ENCODE measurements at places on chromosomes 1 and 21.

DNA sequence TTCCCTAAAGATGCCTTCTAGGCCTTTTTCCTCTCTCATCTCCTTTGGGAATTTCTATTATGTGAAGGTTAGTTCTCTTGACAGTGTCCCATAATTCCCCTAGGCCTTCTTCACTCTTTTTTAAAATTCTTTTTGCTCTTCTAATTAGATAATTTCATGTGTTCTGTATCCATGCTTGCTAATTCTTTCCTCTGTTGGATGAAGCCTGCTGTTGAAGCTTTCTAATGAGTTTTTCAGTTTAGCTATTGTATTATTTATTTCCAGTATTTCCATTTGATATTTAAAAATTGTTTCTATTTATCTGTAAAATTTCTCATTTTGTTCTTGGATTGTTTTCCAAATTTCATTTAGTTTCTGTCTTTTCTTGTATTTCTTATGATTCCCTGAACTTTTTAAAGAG, 28.5 kb upstream of the FAM163A start:
- DNase-seq, result no peak

DNA sequence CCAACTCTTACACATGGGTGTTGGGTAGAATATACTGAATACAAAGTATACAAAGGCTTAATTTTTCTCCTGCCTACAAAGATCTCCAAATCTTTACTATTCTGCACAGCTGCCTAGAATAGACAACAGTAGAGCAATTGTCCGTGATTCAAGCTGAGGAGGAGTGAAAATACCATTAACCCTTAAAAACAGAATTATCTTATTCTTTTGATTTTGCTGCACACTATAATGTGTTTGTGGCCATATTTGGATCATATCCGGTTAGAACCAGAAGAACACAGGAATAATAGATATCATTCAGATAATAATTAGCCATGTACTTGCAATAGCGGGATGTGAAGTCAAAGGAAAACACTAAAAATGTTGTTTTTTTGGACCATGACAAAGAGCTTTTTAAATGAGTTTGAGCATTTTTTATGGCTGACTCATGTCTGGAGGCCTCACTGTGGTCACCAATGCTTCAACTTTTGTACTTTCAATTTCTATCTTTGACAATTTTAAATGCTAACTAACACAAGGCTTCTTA, 197.6 kb upstream of the FOXD3 start:
- no peak for DNase-seq

DNA sequence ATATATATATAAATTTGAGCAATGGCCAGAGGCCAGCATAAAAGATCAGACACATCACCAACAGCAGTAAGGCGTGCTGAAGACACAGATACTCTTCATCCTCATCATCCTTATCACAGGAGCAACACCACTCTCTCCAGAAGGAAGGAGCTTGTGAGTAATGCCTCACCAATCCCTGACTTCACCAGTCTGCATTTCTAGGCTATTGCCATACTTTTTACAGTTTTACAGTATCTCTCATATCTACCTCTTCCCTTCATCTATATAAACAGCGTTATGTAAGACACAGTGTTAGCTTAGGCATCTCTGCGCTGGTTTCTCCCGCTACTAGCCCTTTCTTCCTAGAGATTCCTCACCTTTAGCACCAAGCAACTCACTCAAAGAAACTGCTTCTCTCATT, 2.4 kb upstream of the ABL2 start:
- DNase-seq, result no peak

GRCh38 chr1:239603530-239603929, 217.2 kb downstream of the CHRM3 start:
- no peak for DNase-seq

DNA sequence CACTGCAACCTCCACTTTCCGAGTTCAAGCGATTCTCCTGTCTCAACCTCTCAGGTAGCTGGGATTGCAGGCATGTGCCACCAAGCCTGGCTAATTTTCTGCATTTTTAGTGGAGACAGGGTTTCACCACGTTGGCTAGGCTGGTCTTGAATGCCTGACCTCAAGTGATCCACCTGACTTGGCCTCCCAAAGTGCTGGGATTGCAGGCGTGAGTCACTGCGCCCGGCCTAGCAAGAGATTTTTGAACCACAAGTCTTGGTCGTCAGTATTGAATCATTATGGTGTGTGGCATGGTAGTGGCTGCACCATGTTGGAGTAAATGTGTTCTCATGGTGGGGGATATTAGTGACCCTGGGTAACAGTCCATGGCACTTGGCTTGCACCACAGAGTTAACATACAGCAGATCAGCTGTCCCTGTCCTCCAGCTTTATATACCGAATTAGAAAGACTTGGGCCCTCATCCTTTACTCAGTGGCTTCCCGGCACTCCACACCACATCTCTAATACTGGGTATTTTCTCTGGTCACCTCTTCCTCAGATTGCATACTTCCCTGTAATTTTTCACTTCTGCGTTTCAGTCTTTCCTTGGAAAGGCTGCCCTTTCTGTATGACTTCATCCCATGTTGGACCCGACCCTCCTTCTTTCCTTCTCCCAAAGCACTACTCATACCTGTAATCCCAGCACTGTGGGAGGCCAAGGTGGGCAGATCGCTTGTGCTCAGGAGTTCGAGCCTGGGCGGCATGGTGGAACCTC, 25.1 kb downstream of the AK4 start:
- no peak for DNase-seq

GRCh38 chr1:221174330-221174993, 295.2 kb downstream of the HLX start:
- DNase-seq, result no peak

DNA sequence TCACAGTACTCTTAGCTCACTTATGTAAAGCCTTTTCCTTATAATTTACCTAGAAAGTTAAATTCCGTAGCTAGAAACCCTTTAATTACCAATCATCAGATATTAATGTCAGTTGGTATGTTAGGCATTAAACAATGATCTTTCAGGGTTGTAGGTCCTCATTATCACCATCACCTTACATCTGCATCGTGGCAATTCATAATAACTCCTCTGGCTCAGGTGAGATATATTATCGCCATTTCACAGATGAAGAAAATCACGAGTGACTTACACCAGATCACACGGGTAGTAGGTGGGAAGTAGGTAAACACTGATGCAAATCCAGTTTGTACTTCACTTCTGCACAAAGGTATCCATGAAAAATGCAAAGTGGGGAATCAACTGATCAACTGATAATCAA, 639 bp downstream of the NUP133 start:
- DNase-seq, result no peak

DNA sequence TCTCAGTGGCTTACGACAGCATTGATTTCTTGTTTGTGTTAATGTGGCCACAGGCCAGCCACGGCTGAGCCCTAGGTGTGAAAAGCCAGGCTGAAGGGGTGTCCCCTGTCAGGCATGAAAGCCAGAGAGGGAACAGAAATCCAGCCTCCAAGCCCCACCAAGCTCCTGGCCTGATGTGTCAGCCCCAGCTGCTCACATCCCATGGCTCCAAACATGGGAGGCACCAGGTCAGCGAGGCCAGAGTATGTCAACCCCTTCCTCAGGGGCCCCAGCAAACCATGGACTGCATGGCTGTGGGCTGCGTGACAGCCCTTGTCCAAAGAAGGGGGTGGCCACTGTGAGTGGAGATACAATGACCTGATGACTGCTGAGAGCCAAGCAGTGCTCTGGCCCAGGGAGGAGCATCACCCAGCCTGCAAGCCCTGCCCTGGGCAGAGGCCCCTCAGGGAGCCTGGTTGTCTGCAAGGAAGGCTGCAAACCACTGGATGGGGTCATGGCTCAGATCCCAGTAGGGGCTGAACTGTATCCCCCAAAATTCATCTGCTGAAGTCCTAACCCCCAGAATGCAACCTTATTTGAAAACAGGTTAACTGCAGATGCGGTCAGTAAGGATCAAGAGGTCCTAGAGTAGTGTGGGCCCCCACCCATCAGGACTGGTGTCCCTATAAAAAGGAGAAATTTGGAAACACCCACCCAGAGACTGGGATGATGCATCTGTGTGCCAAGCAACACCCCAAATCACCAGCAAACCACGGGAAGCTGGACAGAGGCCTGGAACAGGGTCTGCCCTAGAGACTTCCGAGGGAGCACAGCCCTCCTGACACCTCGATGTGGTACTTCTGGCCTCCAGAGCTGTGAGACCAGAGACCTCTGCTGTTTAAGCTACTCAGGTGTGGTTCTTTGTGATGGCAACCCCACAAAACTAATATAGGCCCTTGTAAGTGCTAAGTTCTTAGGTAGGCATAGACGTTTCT, 3.3 kb upstream of the MX2 start:
- no peak for DNase-seq

- no peak for DNase-seq
These were observed 24.1 kb upstream of the GBP2 start for GRCh38 chr1:89149976-89150375.

GRCh38 chr1:203328714-203329122, 22.2 kb downstream of the FMOD start:
- no peak for DNase-seq

GRCh38 chr1:75092141-75092540, 42.0 kb upstream of the LHX8 start:
- DNase-seq, result no peak

DNA sequence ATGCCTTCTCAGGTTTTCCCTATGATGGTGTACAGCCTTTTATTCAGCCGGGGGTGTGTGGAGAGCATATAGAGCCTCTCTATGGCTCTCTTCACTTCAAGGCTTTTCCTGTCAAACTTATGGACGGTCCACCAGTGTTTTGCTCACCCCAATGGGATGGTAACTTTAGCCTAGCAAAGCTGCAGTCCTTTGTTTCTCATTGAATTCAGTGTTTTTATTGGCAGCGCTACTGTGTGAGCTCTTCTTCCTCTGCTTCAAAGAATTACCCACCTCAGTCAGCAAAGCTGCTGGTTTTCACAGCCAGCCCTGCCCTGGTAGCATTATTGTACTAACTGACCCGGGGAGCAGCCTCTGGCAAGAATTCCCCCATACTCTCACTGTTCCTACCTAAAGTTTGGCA, 145.3 kb upstream of the RRP15 start:
- DNase-seq, result no peak

DNA sequence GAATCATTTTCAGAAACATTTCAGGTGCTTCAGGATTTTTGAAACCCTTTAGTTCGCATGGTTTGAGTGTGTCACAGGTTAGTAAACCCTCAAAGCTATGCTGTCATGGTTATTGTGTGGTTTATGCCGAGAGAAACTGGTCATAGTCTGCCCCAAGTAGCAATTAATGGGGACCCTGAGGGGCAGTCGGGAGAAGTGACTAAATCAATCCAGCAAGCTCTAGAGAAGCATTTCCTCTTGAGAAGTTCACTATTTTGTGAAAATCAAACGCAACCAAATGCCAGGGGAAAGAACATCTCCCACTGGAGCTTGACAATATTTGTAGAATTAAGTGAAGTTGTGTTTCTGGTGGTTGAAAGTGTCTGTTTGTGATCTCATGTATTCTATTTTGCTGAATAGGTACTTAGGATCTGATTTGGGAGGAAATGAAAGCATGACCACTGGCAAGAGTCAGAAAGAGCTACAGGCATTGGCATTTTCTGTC, 63.0 kb upstream of the BACH1 start:
- no peak for DNase-seq

DNA sequence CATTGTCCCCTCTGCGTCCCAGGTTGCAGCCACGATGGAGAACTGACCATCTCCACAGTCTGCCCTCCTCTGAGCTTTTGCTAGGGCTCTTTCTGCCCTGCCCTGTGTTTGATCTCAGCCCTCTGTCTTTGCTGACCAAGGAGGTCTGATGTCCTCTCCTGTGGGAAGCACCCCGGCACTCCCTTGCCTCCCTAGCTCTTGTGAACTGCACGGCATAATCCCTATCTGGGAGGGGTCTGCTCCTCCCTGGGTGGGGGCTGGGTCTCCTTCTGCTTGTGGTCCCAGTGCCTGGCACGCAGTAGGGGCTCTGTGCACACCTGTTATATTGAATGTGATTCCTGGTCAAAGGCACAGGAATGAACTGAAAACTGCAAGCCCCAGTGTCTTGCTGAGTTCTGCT, 2.4 kb downstream of the DRAXIN start:
- DNase-seq, result no peak

DNA sequence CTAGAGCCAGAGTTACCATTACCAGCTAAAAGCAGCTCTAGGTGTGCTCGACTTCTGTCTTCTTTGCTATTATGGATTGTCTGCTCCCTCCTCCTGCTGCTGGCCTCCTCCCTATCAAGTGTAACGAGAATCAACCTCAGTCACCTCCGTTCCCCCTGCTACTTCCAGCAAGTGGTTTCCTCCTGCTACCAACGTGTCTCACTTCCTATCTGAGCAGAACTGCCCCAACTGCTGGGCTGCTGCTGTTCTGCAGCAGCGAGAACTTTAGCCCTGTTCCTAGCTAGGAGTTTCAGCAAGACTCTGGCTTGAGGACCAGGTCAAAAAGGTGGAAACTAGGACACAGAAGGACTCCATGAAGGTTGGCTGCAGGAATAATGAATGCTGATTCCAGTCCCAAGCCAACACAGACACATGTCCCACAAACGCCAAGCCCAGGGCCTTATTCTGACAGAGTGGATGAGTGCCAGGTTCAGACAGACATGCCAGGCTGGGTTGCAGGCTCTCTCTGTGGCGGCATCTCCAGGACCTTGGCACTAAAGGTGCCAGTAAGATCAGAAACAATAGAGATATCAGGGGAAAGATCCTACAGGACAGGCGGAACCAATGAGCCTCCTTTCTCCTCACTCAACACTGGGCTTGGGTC, 46.9 kb downstream of the CD34 start:
- DNase-seq, result no peak

GRCh38 chr1:162861101-162861500, at the start of gene CCDC190:
TSS of gene CCDC190 (minus strand) at chr1:162861175. CDS start at chr1:162859646, 1,529 bp downstream.
- no peak for DNase-seq

GRCh38 chr1:100816049-100816448, 78.6 kb downstream of the EXTL2 start:
- no peak for DNase-seq

- DNase-seq, result no peak
These were observed 45.5 kb downstream of the LAMC2 start for GRCh38 chr1:183231545-183231944.

GRCh38 chr1:30823969-30824735, 66.6 kb upstream of the LAPTM5 start:
- DNase-seq, result peak; percentile 97

DNA sequence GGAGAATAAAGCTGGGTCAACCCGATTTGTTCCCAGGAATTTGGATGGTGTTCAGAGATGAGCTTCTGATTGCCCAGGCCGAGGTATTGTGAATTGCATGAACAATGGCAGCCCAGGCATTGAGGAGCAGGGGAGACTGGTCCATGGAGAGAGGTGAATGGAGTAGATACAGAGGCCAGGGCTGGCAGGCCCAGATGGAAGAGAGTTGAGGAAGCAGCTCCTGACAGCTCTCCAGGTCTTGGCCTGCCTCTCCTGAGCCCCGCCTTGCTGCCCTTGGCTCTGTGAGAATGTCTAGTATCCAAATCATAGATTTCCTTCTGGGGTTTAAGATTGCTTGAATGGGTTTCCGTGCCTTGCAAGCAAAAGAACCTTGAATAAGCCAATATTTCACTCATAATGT, 11.5 kb downstream of the ABCA4 start:
- no peak for DNase-seq

GRCh38 chr1:33321178-33321577, 280 bp upstream of the A3GALT2 start:
- DNase-seq, result no peak

- DNase-seq, result no peak
These were observed 479 bp downstream of the RGS16 start for GRCh38 chr1:182603646-182604174.

- no peak for DNase-seq
These were observed 123.8 kb downstream of the PCBP3 start for GRCh38 chr21:45767071-45768006.

Measured in nucleus accumbens (tissue), 56 donors.